BE2C (cell line): ENCODE measurements at places on chromosomes 2 and 18.

DNA sequence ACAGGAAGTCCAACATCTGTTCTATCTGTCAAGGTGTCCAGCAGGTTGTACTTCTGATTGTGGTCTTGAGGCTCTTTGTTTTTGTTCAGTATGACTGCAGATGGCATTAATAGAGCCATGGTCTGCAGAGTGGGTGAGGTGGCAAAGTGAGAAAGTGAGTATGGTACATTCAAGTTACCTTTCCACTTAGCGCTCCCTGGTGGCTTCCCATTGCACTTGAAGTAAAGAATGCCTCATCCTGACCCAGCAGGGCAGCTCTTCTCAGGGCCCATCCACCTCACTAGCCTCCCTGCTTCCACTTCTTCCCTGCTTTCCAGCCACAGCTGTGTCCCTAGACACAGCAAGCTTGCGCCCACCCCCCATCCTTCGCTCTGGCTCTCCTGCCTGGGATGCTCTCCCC is 148.0 kb upstream of the ALPP start:
- DNase-seq = peak; percentile 33

DNA sequence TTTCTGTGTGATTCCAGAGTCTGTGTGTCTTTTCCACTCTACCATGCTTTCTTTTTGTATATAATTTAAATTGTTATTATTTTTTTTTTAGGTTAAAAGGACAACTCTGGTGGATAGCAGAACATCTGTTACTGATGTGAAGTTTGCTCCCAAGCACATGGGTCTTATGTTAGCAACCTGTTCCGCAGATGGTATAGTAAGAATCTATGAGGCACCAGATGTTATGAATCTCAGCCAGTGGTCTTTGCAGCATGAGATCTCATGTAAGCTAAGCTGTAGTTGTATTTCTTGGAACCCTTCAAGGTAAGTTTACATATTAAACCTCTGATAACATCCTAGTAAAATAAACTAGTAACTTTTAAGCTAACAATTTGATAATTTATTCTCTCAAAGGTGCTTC is 15.3 kb downstream of the SEH1L start:
- DNase-seq = no peak

- DNase-seq = peak; percentile 7
These were observed 965 bp upstream of the ELOA2 start for GRCh38 chr18:47036298-47036874.

DNA sequence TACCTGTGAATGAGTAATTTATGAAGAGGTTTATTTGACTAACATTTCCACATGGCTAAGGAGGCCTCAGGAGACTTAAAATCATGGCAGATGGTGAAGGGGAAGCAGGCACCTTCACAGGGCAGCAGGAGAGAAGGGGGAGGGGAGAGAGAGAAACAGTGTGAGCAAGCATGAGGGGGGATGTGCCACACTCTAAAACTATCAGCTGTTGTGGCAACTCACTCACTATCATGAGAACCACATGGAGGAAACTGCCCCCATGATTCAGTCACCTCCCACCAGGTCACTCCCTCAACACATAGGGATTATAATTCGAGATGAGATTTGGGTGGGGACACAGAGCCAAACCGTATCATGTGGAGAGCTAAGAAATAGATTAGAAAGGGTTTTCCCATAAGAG is 309.0 kb downstream of the RDH14 start:
- no peak for DNase-seq

DNA sequence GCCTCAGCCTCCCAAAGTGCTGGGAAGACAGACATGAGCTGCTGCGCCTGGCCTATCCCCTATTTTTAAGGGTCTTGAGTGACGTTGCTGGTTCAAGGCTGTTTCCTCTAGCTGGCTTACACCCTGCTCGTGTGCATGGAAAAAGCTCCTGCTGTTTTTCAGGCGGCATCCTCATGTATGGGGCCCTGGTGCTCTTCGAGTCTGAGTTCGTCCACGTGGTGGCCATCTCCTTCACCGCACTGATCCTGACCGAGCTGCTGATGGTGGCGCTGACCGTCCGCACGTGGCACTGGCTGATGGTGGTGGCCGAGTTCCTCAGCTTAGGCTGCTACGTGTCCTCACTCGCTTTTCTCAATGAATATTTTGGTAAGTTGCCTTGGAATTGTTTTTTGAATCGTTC is 22.0 kb upstream of the NFATC1 start:
- DNase-seq = no peak

GRCh38 chr2:159009940-159010339 is 41.5 kb downstream of the TANC1 start:
- DNase-seq = no peak

DNA sequence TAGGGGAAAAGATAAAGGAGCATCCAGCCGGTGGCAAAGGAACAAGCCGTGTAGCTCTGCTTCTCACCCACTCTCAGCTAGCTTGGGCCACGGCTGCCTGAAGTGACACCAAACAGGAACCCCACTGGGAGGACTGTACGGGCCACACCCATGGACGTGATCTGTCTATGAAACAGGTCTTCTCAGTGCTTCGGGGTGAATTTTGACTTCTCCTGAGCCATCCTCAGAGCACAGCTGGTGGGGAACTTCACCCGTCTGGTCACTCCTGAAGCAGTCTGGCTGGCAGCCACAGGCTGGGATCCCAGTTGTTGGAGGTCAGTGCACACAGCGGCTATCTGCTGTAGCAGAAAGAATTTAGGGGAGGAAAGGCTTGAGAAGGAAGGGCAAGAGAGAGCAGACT is 223.8 kb downstream of the FAM210A start:
- no peak for DNase-seq

- no peak for DNase-seq
These were observed 18.2 kb downstream of the KIDINS220 start for GRCh38 chr2:8819194-8819593.
